ENCODE measurements at places on chromosomes 2 and 18. TPM values are rescaled to one million over a fixed set of nuclear protein-coding genes. Genes with fewer than 3 reads are reported as not detected.

The RMC1 gene
- 24.4 TPM for total RNA-seq

The LBX2 gene
- total RNA-seq: 0.33 TPM

The ITSN2 gene
- 29.8 TPM for total RNA-seq

The FBXO48 gene
- total RNA-seq: 1.3 TPM

The FAM124B gene
- 17.2 TPM for total RNA-seq

The LCT gene
- total RNA-seq: 0.10 TPM

The TUBB8B gene
- total RNA-seq: 0.11 TPM

The ZNF2 gene
- total RNA-seq: 11.8 TPM

The MTX2 gene
- total RNA-seq: 42.9 TPM

The TTN gene
- 2.6 TPM for total RNA-seq

The CLIP4 gene
- total RNA-seq: 23.7 TPM

The PAX3 gene
- 14.2 TPM for total RNA-seq

The DUSP11 gene
- total RNA-seq: 29.9 TPM

The KCNS3 gene
- total RNA-seq: 22.8 TPM

The ABCG8 gene
- 0.33 TPM for total RNA-seq

The GPR35 gene
- total RNA-seq: 2.6 TPM

The HEATR5B gene
- 28.9 TPM for total RNA-seq

The ELOA2 gene
- total RNA-seq: not detected

The LANCL1 gene
- total RNA-seq: 48.7 TPM

The IL1F10 gene
- not detected for total RNA-seq

The UGT1A8 gene
- total RNA-seq: not detected

The TMEM169 gene
- total RNA-seq: 7.7 TPM

The INHA gene
- total RNA-seq: 0.10 TPM

The SIX3 gene
- not detected for total RNA-seq

The IL36G gene
- total RNA-seq: 0.28 TPM

The TFPI gene
- 94.6 TPM for total RNA-seq

The RPE gene
- 68.0 TPM for total RNA-seq

The TSPYL6 gene
- 0.17 TPM for total RNA-seq

The CELF4 gene
- total RNA-seq: 26.6 TPM

The PGAP1 gene
- total RNA-seq: 23.0 TPM

The KCNE4 gene
- total RNA-seq: 23.8 TPM

The SKOR2 gene
- 1.3 TPM for total RNA-seq

The EIF2AK3 gene
- 31.9 TPM for total RNA-seq

All from spinal cord (tissue), 10 donors.